Esophagus mucosa (tissue), 1 donor: ENCODE measurements at places on chromosomes 6 and 20. TPM values are rescaled to one million over a fixed set of nuclear protein-coding genes. Genes with fewer than 3 reads are reported as not detected.

MAK gene
- total RNA-seq: not detected

DNA sequence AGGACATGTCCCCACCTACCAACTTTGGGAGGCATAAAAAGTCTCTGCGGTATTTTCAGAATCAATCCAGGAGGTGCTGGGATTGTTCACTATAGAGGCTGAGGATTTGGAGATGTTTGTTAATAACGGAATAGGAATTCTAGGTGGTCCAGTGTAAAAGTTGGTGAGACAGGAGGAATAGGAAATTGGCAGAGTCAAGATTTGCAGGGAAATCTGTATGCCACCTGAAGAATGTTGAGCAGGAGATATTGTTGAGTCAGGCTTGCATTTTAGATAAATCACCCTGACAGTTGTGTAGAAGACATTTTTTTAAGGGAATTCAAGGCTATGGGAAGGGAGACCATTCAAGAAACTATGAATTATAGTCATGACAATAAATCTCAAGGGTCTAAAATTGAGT, 124.8 kb downstream of the COL12A1 start:
- no peak for ATAC-seq

GRCh38 chr6:90222724-90223198, 73.9 kb downstream of the BACH2 start:
- ATAC-seq: peak; percentile 73

DNA sequence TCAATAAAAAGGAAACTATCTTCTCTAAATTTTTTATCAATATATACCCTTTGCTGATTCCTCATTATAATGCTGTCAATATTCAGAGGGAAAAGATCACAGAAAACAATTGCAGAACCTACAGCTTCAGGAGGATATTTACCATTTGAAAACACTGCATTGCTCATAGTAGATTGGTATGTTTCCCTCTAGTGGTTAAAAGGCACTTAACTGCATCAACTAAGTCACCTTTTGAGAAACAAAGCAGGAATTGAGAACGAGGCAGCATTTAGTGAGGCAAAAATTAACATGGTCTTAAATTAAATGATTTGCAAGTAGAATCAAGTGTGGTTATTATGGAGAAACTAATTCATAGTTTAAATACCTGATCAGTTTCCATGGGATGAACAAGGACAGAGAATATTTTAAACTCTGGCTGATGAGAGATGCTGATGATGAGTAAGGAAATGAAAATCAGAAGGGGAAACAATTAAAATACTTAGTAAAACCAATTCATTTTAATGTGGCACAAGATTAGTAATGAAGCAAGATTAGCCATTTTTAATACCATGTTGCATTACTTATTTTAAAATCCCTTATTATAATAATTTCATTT, 642.1 kb downstream of the EPHA7 start:
- ATAC-seq: no peak

- ATAC-seq: no peak
Observed at GRCh38 chr6:71259888-71260604, 28.6 kb upstream of the OGFRL1 start.

DNA sequence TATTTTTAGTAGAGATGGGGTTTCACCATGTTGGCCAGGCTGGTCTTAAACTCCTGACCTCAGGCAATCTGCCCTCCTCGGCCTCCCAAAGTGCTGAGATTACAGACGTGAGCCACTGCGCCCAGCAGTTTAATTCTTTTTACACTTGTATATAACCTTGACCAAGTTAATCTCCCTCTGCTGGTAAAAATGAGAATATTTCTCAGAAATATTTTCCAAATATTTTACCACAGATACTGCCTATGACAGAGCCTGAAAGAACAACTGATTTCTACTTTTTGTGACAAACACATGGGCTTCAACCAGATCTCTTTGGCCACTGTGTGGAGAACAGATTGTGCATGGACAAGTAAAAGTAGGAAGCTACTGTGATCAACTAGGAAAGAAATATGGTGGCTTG, 21.2 kb upstream of the NHSL1 start:
- no peak for ATAC-seq

- ATAC-seq: no peak
Observed at GRCh38 chr6:127641905-127642304, 64.9 kb downstream of the C6orf58 start.

DNA sequence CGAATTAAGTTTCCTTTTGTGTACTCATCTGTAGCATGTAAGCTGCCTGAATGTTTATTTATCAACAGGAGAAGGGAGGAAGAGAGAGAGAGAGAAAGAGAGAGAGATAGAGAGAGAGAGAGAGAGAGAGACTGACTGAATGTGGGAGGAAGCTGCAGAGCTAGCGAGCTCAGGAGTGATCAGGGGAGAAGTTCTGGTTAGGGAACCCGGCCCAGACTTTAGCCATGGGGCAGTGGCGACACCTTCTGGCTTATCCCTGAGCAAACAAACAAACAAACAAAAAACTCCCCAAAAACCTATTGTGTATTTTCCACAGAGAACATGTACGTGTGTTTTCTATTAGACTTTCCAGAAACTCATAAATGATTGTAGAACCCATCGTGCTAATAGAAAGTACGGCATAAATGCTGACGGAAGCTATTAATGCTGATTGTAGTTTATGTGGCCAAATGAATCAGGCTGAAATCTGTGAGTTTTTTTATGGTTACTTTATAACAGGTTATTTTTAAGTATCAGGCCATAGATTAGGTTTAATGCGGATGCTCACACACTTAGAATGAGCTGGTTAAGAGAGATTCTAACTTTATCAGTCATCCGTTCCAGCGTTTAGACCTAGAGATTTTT, 92.8 kb downstream of the CLIC5 start:
- ATAC-seq: peak; percentile 79

DNA sequence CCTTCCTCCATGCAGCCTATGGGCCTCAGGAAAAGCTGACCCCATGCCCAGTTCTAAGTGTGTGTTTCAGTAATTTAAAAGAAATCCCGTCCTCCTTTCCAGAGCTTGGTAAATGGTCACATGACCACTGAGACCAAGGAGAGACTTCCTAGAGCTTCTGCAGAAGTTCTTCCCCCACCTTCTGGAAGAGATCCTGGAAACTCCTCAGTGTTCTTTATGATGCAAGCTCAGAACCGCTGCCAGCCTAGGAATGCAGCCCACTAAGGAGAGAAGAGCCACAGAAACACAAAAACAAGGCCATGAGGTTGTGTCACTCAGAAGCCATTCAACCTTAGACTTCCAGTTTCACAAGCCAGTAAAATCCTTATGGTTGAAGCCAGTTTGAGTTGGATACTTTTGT, 348.4 kb downstream of the TPBG start:
- ATAC-seq: no peak
